ENCODE measurements at places on chromosomes 16 and 17.
A peak's percentile ranks its signal among the peaks of the same experiment; 100 is the strongest.

DNA sequence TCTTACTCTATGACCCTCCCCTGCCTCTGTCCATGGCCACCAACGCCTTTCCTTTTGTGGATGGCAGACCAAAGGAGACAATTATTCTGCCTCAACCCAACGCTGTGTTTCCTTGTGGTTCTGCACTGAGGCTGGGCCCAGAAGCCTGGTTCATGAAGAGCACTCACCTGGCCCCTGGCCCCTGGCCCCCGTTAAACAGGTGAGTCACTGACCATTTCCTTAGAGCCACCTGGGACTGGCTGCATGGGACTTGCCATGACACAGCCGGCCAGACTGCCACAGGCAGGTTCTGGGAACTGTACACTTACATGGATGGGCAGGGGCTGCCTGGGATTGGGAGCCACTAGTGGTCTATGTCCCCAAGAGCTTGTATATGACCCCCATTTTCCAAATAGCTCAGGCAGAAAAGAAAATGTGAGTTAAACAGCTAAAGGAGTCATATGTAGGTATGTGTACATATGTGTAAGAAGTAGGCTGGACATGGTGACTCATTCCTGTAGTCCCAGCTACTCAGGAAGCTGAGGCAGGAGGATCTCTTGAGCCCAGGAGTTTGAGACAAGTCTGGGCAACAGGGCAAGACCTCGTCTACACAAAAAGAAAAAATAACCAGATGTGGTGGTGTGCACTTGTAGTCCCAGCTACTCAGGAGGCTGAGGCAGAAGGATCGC is 181.9 kb upstream of the CACNG5 start:
- DNase-seq, result no peak

- DNase-seq, result no peak
Measured at GRCh38 chr16:11100239-11100750, 155.7 kb downstream of the SOCS1 start.

- no peak for DNase-seq
Measured at GRCh38 chr17:17679243-17679642, 2.0 kb upstream of the RAI1 start.

DNA sequence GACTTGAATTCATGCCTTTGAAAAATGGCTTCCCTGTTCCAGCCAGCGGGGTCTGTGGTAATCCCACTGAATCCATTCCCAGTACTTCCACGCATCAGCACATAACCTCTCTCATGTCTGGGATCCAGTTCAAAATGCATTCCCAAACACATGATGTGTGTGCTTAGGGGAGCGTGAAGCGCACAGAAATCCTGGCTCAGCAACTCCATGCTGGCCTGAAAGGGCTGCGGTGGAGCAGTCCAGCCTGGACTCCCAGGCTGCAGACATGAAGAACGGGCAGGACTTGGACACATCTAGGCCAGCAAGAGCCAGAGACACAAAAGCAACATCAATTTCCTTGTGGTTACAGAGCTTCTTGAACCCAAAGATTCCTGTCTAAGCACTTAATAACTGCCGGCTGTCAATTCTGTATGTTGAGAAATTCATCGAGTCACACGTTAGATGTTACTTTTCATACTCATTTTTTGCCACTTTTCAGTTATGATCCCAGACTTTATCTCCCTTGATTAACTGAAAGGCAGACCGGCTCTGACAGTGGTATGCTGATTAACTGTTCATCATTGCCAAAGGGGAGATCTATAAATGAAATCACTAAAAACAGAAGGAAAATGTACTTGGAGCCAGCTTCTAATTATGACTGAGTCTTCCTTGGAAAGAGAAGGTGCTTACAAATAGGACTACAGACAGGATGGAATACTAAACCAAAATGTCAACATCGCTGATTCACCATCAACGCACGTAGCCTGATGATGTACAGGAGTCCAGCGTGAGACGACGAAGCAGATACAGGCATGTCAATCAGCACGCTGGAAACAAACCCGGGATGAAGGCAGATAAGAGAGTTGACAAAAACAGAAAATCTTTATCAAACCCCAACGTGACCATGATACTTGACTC is 23.0 kb downstream of the NSMCE1 start:
- DNase-seq, result no peak

DNA sequence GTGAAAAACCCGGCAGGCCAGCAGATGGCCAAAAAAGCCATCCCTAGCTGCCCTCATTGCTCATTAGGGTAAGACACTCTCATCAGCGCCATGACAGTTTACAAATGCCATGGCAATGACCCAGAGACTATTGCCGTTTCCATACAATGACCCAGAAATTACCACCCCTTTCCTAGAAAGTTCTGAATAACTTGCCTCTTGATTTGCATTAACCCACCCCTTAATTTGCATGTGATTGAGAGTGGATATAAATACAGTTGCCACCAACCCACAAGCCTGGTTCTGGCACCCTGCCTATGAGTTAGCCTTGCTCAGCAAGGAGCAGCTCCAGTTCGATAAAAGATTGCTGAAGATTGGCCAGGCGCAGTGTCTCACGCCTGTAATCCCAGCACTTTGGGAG is 16.1 kb upstream of the C16orf54 start:
- no peak for DNase-seq

DNA sequence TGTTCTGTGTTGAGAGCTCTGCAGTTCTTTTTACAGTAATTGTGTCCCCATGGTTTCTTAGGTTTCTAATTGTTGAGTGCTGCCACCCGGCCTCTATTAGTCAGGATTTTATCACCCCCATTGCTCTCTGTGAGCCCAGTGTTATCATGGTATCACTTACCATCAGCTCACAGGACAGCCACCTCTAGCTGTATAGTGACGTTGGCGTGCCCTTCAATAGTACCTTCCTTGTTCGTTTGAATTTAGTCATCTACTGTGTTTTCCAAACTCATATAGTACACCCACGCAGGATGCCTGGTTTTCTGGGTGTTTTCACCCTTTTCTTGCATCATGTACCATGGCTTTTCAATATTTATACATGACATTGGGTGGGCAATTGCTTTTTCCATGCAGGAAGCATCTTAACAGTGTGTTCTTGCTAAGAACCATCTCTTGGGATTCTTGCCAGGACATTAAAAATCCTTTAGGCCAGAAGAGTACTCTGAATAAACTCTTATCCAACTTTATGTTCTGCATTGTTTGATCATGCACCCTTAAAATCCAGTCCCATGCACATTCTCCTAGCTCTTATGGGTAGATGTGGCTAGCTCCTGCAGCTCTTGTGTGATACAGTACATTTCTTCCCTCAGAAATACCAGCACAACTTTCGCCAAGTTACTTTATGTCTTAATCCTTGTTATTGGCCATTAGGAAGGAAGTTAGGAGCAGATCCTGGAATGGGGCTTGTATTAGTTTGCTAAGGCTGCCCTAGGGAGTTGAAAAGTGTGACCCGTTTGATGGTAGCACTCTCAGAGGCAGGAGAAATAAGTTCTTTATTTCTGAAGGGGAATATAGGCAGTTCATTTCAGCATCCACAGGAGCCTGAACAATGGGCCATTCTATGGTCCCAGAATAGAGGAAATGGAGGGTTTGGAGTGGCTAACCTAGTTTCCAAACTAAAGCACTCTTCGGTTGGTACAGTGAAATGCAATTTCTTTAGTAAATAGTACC is 11.3 kb upstream of the ABCA10 start:
- no peak for DNase-seq

GRCh38 chr16:3027983-3028715 is 4.3 kb downstream of the THOC6 start:
- DNase-seq, result peak; percentile 77

- no peak for DNase-seq
Measured at GRCh38 chr16:17205279-17206211, 265.2 kb downstream of the XYLT1 start.

- no peak for DNase-seq
Measured at GRCh38 chr16:84197466-84198128, 6.6 kb downstream of the ADAD2 start.

DNA sequence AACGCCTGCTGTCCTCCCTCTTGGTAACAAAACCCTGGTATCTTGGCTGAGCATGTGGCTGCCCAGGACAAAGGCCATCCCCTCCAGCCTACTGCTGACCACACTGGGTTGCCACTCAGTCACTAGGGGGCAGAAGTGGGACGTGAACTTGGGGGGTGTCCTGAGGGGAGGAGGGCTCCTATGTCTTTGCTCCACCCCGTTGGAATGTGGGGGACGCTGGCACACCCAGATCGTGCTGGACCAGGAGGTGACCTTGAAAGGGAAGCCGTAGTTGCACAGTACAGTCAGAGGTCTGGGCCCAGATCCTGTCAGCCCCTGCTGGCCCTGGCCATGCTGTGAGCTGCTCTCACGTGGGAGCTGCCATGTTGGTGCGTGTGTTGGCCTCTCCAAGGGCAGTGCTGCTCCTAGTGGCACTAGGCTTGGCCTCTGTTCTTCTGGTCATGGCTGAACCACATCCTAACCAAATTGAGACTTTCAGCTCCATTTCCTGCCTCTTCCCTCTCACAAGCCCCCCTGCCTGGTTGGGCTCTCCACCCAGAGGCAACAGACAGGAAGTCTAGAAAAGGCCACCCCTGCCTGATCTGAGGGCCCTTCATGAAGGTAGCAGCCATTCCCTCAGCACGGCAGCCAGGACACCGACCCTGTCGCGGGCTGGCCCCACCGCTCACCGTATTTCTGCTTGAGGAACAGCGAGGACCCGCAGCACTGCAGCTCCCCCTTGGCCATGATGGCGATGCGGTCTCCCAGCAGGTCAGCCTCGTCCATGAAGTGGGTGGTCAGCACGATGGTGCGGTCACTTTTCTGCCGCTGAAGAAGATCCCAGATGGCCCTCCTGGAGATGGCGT is 29.0 kb upstream of the RNPS1 start:
- DNase-seq, result no peak

DNA sequence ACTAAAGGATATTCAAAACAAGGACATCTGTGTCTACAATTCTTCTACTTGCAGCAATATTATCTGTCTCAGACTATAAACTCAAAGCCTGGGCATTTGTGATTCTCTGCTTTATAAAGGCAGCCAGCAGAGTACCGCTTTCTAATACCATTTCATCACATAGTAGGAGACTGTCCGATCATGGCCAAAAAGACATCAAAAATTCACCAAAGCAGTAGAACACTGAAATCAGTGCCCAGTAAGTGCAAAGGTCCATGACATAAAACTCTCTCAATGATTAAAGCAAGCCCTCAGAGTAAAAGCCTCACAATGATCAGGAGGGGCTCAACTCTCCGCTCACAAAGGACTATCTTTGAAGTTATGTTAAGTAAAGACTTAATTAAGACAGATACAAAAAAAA is 23.0 kb downstream of the ERN1 start:
- DNase-seq, result no peak

DNA sequence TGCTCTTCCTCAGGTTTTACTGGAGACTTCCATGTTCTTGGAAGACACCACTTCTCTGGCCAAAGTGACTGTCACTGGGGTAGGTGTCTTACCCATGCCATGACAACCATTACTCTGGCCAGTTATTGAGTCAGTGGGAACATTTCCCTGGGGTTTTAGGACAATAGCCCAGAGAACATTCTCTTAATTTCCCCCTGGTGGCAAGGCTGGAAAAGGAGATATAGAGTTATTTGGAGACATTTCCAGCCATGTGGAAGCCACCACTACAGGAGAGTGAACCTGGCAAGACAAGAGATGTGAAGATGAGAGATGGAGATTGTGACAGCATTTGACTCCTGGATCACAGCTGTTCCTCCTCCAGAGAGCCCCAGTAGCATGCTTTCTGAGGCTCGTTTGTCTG is 106.2 kb downstream of the CDK5R1 start:
- no peak for DNase-seq

DNA sequence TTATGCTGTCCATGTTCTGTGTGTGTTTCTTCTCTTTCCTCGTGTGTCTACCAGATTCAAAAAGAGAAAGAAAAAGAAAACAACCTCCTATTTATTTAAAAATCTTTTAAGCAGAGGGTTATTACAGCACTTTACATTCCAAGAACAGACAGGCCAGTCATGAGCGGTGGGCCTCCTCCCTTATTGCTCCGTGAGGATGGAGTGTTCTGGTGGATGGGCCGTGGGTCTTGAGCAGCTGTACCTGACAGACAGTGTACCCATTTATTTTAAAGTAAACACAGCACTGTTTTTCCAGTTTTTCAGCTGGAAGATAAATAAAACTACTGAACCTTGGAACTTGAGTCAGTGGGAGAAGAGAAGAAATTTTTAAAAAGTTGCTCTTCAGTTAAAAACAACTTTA is 52.4 kb downstream of the WWP2 start:
- no peak for DNase-seq

DNA sequence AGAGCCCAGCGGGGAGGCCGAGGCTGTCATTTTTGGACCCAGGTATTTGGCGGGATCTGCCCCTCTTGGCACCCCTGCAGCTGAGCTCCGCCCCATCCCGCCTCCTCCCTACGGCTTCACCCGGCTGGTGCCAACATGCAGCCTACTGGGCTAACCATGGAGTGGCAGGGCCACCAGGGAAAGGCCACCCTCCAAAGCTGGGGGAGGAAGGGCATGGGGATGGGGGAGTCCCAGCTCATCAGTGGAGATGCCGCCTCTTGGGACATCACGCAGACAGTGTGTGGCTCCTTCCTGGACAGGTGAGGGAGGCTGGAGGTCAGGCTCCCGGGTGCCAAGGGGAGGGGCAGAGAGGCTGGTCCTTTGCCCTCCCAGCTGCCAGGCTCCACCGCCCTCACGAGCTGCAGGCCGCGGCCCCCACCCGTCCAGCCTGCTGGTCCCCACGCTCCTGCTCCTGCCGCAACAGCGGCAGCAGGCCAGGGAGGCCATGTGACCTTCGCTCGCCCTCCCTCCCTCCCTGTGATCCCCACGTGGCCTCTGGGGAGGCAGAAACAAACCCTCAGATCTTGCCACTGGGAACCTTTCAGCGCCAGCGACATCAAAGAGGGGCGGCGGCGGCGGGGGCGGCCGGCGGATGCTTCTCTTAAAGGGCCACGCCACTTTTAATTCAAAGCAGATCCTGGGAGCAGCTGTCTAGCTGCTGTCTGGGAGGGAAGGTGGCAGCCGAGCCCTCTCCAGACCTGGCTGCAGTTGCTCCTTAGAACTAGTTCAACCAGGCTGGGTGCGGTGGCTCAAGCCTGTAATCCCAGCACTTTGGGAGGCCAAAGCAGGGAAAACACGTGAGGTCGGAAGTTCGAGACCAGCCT is 6.8 kb upstream of the NOTUM start:
- peak; percentile 76 for DNase-seq

- no peak for DNase-seq
Measured at GRCh38 chr17:76189247-76189646, 48.2 kb upstream of the FOXJ1 start.

- no peak for DNase-seq
Measured at GRCh38 chr17:38890410-38890746, 20.5 kb downstream of the LASP1 start.

DNA sequence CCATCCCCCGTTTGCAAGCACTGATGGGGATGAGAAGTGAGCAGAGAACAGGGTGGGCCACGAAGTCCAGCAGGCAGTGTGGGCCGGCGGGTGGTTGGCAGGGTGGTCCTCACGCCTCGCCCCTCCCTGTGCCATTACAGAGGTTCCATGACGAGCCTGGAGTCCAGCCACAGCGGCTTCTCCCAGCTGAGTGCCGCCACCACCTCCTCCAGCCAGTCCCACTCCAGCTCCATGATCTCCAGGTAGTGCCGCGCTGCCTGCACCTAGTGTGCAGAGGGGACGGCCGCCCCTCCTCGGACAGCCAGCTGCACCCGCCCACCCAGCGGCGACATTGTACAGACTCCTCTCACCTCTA is 73.0 kb downstream of the SEC14L1 start:
- DNase-seq, result no peak

Measured in stimulated activated CD4-positive, alpha-beta T cell treated with anti-CD3 and anti-CD28 coated beads, Interleukin-15, amount 100 ng/mL, for 1 hour (primary cell).